ENCODE measurements at places on chromosomes 11 and 22.

DNA sequence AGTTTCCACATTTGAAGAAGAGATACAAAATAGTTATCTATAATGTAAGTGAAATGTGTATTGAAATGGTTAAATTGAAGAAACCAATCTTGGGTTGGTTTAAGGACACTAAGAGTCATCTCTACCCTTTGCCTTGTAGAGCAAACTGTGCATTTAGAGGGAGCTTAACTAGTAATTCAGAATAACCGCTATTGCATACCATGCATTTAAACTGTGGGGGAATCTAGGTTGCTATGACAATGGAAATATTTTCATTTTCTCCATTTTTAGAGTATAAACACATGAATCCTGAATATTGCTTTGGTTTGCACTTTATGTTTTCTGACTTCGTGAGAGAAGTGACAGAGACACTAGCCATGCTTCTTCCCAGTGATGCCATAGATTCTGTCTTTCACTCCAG lies 39.7 kb downstream of the FAT3 start:
- no peak for DNase-seq

DNA sequence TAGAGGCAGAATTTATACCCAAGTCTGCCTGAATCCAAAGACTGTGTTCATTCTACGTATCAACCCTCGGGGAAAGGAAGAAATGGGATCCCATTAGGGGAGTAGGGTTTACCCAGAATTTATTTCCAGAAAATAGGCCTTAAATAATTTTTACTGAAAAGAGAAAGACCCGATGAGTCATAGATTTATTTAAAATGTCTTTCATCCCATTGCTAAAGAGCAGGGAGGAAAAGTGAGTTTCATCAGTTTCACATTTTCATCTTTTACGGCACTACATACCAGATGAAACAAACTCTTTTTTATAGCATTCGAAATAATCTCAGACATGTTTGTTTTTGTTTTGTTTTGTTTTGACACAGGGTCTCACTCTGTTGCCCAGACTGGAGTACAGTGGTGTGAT lies 31.3 kb downstream of the SLC1A2 start:
- no peak for DNase-seq

GRCh38 chr11:65403607-65404121 lies 17.2 kb downstream of the FRMD8 start:
- DNase-seq = no peak

DNA sequence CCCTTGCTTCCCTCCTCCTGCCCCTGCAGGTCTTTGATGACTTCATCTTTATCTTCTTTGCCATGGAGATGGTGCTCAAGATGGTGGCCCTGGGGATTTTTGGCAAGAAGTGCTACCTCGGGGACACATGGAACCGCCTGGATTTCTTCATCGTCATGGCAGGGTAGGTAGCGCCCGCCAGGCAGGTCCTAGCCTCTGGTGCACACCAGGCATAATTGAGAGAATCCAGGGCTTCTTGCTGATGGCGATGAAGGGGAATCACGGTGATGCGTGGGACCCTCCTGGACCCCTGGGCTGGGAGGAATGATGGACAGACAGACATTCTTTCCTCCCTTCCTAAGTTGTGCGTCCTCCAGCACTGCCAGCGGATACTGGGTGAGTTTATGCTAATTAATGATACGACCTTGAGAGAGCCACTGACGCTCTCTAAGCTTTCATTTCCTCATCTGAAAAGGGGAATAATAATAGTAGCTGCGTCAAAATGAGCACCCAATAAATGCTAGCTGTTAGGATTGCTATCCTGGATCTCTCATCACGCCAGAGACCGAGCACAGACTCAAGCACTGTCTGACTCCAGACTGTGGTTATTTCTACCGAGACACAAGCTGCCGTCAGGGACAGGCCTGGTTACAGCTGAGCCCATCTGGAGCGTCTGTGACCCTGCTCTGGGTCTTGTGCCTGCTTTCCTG lies 30.1 kb downstream of the CACNA1I start:
- no peak for DNase-seq

GRCh38 chr22:24247011-24247507 lies 2.2 kb upstream of the GGT5 start:
- no peak for DNase-seq

GRCh38 chr11:30683176-30683575 lies 97.0 kb upstream of the MPPED2 start:
- DNase-seq = no peak

DNA sequence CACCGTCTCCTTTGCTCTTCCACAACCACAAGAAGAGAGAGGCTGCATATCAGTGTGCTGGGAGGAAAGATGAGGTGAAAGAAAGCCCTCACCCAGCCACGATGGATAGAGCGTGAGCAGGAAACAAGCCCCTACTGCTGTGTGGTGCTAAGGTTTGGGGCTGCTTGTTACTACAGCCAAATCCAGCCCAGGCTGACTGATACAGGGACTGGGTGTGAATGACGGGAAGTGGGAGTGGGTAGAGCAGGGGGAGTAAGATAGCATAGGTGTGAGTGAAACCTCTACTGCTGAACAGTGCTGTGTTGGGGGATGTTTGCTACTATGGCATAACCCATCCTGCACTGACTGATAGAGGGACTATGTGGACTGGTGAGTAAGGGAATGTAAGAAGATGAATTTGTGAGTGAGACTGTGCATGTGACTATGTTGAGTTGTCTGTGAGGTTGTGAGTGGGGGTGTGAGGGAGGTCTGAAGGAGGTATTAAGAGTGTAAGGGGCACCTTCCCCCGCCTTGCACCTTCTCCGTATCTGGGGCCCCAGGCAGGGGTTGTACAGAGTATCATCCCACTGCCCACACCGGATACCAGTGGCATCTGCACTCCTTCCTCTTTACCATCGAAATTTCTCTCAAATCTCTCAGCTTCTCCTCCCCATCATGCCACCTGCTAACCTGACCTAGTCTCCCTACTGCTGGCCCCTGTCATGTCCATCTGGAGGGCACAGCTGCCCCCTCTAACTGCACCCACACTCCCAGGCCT lies 91.5 kb downstream of the MN1 start:
- DNase-seq = no peak

GRCh38 chr11:87307101-87307500 lies 269.4 kb downstream of the TMEM135 start:
- no peak for DNase-seq

GRCh38 chr22:26471522-26471921 lies 12.1 kb downstream of the HPS4 start:
- peak; percentile 49 for DNase-seq

GRCh38 chr11:60970369-60970774 lies 1.1 kb upstream of the CD6 start:
- DNase-seq = no peak

DNA sequence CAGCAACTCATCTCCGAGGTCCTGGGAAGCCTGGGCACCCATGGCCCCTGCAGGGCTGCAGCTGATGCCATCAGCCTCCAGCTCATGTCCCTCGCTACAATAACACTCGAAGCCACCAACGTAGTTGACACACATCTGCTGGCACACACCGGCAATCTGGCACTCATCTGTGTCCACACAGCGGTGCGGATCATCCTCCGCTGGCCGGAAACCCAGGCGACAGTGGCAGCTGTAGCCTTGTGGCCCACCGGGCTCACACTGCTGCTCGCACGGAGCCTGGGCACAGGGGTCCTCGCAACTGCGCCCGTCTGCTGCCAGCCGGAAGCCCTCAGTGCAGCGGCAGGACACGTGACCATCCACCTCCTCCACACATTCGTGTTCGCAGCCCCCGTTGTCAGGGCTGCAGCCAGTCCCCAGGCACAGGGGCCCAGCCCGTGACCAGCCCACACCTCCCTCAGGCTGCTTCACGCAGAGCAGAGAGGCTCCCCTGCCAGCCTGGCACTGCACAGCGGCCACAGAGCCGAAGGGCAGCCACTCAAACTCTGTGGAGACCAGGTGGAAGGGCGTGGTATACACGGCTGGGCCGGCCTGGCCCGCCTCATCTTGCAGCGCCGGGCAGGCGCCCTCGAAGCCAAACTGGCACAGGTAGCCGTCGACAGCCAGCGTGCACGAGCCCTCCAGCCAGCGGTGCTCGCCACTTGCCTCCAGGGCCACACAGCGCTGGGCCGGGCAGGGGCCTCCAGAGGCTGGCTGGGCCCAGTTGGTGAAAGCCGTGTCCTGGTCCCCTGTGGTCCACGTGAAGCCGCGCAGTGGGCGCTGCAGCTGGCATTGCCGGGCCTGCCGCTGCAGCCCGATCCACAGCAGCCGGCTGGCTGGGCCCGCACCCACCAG lies 678 bp downstream of the CD248 start:
- DNase-seq = no peak

DNA sequence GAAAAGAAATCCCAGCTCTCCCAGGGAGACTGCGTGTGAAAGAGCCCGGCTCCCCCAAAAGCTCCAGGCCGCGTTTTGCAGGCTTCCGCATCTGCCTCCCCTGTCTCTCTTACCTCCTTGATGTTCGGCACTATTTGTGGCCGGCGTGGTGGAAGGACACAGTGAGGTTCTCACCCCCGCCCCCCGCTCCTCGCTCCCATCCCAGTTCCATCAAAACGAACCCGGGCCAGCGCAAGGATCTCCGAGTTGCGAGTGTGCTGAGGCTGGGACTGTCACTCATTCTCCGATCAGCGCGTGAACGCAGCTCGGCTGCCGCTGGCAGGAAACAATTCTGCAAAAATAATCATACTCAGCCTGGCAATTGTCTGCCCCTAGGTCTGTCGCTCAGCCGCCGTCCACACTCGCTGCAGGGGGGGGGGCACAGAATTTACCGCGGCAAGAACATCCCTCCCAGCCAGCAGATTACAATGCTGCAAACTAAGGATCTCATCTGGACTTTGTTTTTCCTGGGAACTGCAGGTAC lies at the start of gene NCAM1:
TSS of gene NCAM1 (plus strand) at position 275 of the 523 bp plus-strand sequence.
- DNase-seq = no peak

DNA sequence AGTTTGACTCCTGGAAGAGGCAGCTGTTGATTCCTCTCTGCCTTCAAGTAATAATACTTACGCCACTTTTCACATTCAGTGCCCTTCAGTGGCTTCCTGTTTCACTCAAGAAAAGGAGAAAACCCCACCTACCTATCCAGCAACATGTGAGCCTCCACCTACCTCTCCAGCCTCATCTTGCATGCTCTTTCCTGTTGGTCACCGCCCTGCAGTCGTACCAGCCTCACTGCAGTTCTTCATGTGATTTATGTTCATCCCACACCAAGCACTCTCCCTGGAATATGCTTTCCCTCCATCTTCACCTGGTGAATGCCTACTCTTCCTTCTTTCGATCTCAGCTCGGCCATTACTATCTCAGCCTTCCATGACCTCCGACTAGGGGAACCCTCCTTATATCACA lies 21.8 kb upstream of the YWHAH start:
- DNase-seq = no peak

GRCh38 chr11:104148706-104149105 lies 15.2 kb downstream of the PDGFD start:
- DNase-seq = no peak

GRCh38 chr11:98734686-98735085 lies 286.1 kb upstream of the CNTN5 start:
- DNase-seq = no peak

DNA sequence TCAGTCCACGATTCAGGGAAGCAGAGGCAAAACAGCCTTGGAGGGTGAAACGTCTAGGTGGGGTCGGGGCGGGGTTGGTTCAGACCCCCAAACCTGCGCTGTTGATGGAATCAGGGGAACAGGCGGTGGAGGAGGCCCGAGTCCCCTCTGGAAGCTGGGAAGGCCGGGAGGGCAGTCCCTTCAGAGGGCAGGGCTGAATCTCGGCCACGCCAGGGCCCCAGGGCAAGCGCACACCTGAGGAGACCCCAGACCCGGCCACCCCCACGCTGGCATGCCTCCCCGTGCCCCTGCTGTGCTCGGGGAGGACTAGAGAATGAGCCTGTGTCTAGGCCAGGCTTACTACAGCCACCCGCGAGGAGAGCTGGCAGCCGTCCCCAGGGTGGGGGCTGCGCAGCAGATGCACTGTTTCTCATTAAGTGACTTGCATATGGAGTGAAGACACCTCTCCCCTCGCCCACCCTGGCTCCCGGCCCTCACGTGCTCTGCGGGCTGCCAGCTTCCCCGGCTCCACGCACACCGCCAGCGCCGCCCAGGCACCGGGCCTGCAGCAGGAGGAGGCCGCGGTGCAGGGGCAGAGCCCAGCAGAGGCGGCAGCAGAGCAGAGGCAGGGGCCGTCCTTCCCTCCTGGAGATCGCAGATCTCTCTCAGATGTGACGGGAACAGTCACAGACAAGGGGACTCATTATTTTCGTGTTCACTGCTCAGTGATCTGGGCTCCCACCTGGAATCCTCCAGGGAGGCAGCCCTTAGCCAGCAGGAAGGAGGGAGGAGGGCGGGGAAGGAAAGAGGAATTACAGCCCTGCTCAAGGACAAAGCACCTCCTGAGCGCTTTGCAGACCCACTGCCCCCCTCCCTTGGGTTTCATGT lies 47.1 kb upstream of the OPCML start:
- DNase-seq = no peak

- DNase-seq = no peak
Measured at GRCh38 chr11:85758480-85759039, 52.4 kb downstream of the SYTL2 start.

DNA sequence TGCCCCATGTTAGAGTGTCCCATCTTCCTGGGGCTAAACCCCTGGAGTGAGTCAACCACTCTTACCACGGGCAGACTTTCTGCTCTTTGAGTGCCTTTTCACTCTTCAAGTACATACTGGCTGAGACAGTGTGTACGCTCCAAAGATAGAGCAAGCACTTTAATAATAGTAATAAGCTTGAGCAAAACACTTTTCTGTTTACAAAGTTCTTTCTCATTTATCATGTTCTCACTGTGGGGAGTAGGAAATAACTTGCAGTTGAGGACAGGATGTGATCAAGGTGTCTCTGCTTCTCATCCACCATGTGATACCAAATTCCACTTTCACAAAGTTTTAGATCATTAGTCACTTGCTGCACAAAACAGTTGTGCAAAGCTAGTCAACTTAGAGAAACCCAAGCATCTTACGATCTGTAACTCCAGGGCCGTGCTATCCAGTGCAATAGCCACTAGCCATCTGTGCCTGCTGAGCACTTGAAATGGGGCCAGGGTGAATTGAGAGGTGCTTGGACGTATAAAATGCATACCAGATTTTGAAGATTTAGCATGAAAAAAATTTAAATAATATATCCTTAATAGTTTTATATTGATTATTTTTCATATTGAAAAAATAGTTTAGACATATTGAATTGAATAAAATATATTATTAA lies 135.3 kb downstream of the KIF18A start:
- DNase-seq = peak; percentile 3

GRCh38 chr22:19824926-19825339 lies 29.7 kb downstream of the GNB1L start:
- no peak for DNase-seq

GRCh38 chr22:49010070-49010863 lies 817.4 kb downstream of the BRD1 start:
- DNase-seq = no peak

DNA sequence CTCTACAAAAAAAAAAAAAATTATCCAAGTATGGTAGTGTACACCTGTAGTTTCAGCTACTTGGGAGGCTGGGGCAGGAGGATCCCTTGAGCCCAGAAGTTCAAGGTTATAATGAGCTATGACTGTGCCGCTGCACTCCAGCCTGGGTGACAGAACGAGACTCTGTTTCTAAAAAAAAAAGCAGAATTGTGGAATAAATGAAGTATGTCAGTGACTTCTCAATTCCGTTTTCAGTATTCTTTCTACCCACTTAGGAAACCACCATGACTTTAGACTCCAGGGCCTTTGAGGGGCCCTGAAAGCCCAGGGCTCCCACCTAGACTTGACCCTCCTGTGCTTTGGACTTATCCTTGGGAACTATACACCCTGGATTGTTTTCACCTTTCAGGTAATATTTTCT lies 6.5 kb upstream of the NUP160 start:
- no peak for DNase-seq
